ENCODE measurements at places on chromosomes 7 and 10.
A peak's percentile ranks its signal among the peaks of the same experiment; 100 is the strongest.

DNA sequence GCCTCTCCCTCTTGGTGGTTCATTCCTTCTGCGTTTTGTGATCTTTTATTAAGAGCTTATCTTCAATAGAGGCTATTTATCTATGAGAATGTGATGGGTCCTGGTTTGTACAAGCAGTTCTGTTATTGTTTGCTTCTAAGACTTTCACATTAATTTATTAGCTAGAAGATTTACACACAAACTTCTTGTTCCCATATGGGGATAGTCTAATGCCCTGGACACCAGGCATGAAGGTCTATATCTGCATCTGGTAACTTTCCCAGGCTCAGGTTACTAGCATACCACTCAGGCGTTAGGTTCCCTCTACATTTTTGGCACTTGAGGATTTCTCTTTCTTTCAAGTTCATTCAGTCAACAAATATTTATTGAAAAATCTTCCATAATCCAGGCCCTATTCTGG lies 7.7 kb downstream of the XPNPEP1 start:
- no peak for DNase-seq

DNA sequence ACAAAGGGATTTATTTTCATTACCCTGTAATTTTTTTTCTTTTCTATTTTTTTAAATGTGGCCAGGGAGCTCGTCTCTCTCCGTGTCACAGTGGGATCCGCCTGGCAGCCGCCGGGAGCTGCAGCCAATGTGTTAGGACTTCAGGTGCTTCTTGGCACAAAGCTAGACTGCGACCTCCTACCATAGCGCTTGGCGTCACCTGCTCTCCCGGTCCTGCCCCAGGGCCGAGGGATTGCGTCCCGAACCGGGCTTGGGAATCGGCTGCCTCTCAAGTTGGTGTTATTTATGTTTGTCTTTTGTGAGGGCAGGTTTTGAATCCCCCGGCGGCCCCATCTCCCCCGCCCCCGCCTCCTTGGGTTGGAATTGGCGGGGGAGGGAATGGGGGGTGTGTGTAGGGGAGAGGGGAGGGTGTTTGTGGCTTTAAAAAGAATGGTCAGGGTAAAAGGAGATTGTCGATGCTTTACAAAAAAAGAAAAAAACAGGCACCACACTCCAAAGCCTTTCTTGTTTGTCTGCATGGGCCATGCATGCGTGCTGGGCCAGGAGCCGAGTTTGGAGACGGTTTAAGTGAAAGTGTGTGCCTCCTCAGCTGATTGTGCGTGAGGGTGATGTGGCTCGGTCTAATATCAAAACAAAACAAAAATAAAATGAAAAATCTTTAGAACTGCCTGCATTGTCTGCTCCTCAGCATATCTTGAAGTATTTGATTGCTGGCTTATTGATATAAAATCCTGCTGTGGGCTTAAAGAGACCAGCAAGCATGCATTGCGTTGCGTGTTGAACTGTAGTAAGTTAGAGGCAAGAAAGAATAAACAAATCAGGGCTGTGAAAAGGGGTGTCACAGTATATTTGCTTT lies 1.2 kb downstream of the PPP1R9A start:
- no peak for DNase-seq

- DNase-seq = no peak
Observed at GRCh38 chr7:147796581-147796980, 794.0 kb upstream of the C7orf33 start.

DNA sequence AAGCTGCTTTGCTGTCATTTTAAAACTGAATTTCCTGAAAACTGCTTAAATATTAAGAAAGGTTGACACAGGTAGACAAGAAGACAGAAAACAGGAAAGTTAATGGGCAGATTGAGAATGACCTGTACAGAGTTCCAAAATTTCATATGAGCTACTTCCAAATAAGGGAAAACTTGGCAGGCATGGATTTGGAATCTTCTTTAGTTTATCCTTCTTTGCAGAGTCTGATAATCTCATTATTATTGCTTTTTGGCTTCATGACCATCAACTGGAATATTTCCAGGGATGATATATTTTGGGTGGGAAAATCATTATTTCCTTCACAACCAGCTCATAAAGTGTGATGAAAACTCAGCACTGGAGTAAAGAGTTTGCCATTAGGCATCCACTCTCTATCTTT lies 346.5 kb upstream of the NPVF start:
- DNase-seq = no peak

DNA sequence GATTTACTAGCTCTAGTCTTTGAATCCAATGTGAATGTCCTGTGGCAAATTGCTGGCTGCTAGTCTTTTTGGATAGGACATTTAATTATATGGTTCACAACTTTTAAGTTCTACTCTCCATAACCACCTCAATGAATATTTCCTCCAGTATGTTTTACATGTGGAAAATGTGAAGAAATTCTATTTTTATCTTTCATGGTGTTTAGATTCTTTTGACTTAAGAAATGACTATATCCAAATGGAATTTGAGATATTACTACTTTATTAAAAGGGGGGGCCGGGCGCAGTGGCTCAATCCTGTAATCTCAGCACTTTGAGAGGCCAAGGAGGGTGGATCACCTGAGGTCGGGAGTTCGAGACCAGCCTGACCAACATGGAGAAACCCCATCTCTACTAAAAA lies 202.0 kb downstream of the ARL4A start:
- DNase-seq = peak; percentile 71

GRCh38 chr10:62199584-62199983 lies 69.1 kb downstream of the RTKN2 start:
- DNase-seq = no peak

DNA sequence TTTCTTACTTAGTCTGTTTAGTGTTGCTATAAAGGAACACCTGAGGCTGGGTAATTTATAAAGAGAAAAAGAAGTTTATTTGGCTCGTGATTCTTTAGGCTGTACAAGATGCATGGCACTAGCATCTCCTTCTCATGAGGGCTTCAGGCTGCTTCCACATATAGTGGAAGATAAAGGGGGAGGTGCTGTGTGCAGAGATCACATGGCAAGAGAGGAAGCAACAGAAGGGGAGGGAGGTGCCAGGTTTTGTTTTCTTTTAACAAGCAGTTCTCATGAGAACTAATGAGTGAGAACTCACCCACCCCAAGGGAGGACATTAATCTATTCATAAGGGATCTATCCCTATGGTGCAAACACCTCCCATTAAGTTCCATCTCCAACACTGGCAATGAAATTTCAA lies 17.3 kb downstream of the CYP2E1 start:
- DNase-seq = no peak

GRCh38 chr10:14659626-14660196 lies 115.0 kb downstream of the FAM107B start:
- DNase-seq = peak; percentile 23

DNA sequence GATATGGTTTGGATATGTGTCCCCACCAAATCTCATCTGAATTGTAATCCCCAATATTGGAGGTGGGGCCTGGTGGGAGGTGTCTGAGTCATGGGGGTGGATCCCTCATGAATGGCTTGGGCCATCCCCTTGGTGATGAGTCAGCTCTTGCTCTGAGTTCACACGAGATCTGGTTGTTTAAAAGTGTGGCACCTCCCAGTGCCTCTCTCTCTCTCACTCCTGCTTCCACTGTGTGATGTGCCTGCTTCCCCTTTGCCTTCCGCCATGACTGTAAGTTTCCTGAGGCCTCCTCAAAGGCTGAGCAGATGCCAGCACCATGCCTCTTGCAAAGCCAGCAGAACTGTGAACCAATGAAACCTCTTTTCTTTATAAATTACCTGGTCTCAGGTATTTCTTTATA lies 4.8 kb upstream of the GCK start:
- DNase-seq = peak; percentile 53

DNA sequence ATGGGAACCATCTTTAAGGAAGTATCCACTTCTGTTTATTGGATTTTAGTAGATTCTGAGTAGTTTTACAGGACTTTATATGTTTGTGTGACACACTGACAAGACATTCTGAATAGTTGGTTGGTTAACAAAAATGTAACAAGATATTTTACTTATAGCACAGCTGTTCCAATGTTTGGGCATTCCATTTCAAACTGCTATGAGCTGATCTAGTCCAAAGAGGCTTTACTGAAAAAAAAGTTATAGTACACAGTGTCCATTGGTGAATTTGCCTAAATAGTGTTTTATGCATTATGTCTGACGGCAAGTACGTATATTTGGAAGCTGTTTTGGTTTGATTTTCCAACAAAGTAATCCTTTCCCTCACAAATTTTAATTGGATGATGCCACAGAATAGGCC lies 99.1 kb downstream of the SAMD9 start:
- peak; percentile 79 for DNase-seq

- no peak for DNase-seq
Observed at GRCh38 chr10:47323636-47324296, 1.5 kb downstream of the GDF2 start.

DNA sequence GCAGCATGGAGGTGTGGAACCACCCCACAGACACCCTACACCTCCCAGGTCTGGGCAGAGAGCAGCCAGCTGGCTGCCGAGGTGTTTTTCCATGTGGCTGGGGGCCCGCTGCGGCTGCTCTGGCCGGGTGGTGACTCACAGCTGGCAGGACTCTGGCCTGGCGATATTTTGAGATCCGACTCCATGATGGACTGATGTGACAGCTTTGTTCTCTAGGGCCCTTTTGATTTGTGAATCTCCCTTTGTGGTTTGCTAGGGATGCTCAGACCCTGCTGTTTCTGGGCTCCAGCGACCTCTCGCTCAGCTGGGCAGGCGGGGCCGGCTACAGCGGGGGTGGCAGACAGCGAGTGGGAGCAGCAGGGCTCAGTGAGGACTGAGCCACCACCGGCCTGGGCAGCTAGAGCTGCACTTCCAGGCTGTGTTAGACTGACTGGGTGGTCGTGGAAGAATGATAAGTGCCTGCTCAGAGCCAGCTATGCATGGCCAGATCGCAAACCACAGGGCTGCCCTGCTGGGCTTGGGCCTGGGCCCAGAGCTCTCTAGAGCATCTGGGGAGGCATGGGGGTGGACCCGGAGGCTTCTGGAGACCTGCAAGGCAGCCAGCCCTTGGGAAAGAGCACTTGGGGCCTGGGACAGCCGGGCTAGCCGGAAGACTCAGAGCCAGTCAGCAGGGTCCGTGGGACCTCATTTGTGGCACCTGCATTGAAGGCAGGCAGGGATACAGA lies 46.2 kb upstream of the GDF10 start:
- peak; percentile 7 for DNase-seq

- DNase-seq = no peak
Observed at GRCh38 chr7:115332691-115333090, 410.8 kb downstream of the MDFIC start.

DNA sequence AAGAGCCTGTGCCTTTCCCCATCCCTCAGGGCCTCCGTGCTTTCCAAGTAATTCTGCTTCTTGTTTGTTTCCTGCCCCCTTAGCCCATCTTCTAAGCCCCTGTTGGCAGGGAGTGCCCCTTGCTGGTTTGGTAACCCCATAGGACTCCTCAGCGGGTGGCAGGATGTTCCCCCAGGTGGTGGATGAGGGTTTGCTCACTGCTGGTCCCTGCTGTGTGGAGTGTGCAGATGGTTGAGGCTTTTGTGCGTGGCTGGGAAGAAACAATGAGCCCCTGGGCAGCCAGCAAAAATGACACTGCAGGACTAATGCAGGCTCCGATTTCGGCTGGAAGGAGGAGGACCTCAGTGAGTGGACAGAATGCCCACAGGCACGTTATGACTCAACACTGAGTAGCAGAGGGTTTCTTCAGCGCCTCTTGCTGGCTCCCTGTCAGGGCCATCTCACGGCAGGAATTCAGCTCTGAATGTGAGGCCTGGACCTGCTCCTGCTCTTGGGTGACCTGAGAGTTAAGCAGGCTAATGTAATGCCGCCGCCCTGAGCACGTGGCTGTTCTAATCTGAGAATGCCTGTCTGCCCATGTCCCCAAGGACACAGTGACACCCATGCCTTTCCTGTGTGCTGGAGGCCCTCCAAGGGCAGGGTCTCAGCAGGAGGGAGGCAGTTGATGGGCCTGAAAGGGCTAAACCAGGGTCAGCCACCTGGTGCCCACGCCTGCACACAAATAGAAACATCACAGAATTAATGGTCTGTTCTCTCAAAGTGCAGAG lies 16.6 kb downstream of the BAG3 start:
- peak; percentile 99 for DNase-seq

GRCh38 chr7:1251796-1252539 lies 19.3 kb downstream of the UNCX start:
- DNase-seq = no peak

DNA sequence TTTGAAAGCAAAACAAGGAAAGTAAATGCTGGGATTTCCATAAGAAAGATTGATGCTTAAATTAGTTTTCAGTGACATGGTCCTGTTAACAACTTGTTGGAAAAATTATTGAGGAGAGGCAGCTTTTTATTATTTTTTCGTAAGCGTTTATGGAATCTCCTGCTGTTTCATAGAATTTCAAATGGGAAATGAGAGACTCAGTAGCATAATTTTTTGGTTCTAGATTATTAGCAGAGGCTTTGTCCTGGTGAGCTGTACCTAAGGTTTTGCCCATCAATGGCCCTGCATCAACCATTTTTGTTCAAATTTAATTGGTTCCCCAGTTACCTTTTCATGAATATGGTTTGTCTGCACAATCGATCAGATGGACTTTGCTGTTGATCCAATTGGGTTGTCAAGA lies 205.7 kb downstream of the BMPER start:
- no peak for DNase-seq

GRCh38 chr7:71705217-71705616 lies 573.3 kb downstream of the GALNT17 start:
- DNase-seq = no peak

DNA sequence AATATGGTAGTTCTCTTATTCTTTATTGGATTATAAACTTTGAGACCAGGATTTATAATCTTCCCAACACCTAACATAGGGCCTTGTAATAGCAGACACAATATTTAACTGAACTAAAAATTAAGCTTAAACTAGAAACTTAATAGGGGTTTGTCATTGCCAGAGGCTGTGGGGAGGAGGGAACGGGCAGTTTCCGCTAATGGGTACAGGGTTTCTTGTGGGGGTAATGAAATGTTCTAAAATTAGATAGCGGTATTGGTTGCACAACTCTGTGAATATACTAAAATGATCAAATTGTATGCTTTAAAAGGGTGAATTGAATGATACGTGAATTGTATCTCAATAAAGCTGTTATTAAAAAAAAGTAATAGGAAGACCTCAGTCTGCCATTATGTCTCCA lies 45.4 kb downstream of the NT5C2 start:
- no peak for DNase-seq

- DNase-seq = no peak
Observed at GRCh38 chr7:154684666-154685563, 318.0 kb downstream of the PAXIP1 start.

DNA sequence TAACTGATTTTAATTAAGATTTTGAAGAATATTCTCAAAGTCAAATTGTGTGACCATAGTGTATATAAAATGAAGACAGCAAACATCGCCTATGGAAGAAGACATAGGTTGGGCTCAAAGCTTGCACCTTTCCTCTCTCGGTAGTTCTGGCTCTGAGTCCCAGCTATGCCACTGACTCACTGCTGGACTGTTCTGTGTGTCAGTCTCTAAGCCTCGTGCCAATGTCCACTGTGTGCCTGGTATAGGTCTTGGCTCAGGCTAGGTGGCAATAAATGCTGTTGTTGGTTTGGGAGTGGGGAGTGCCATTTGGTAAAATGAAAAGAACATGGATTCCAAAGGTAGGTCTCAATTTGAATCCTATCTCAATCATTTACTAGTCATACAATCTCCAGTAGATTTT lies 137.5 kb upstream of the RHEB start:
- no peak for DNase-seq

- DNase-seq = no peak
Observed at GRCh38 chr10:86256690-86257315, 109.8 kb downstream of the GRID1 start.
